ENCODE measurements at places on chromosomes 2 and 18.

GRCh38 chr2:1989216-1989615, 244.9 kb upstream of the PXDN start:
- DNase-seq: peak; percentile 17

DNA sequence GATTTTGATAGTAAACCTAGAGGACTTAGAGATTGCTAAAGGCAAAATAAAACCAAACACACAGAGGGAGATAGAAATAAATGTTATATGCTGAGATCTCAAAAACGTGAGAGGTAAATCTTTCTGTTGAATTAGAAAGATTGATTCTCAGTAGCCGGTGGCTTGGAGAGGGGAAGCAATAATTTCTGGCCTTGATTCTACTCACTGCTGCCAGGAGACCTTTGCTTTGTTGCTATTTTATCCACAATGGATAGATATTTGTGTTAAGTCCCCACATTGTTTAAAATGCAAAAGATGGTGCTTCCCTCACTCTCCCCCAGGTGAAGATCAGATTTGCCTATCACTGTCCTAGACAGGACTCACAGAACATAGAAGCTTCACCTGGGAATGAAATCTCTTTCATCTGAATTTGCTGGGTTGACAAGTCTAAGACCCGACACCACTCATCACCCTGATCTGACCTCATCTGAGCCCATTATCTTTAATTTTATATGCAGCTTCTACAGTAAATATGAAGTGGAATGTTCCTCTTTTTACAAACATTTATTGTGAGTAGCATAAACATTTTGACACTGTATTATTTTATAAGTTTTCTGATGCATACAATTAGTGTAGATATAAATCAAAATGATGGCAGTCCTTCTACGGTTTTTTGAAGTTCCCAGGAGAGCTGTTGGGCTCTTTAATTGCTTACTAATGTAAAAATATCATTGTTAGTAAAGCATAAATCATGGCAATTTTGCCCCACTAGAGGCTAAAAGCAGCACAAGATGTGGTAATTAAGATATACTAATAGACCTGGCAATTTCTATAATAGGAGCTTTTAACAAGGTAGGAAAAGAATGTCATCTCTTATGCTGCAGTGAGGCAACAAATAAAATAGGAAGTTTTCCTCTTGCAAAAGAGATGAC, 149.7 kb downstream of the DCC start:
- no peak for DNase-seq

GRCh38 chr2:11554399-11554716, 20.5 kb downstream of the GREB1 start:
- no peak for DNase-seq

DNA sequence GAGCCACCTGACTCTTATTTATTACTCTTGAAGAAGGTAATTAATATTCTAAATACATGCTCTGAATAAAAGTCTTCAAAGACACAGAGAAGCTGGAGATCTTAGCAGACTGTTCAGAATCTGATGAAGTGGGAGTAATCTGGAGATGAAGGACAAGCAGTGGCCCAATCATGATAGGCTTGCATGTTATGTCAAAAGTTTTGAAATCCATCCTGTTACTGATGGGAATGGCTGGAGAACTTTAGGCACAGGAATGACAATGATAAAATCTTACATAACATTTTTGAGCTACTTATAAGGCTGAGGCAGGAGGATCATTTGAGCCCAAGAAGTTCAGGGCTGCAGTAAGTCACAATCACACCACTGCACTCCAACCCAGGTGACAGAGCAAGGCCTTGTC, 2.4 kb upstream of the RIF1 start:
- DNase-seq: no peak

DNA sequence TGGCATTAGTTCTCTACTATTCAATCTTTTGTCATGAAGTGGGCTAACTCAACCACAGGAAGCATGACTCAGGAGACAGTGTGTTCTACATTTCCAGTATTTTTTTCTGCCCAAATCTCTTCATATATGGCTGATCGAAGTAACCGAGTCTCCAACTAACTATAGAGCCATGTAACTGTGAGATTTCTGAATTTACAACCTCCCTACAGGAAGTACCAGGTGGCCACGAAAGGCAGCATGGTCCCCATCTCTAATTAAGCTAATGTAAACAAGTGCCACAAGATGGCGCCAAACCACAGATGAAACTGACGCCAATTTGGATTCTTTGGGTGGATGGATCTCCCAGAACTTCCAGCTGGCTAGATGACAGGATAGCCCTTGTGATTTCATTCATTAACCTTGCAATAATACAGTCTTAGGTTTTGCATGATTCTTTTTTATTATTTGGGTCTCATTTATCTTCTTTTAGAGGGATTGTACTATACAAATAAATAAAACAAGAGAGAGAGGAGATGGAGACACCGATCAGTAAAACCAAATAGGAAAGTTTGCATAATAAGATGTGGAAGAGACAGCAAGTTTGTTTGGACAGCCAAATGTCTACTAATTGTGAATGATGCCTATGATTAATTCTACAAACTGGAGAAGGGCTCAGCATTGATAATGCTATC, 18.3 kb upstream of the ARHGAP15 start:
- DNase-seq: no peak

GRCh38 chr2:113834051-113834730, 55.7 kb upstream of the ACTR3 start:
- DNase-seq: no peak

- DNase-seq: peak; percentile 17
These were observed 119.0 kb downstream of the SMAD7 start for GRCh38 chr18:48831802-48832201.

DNA sequence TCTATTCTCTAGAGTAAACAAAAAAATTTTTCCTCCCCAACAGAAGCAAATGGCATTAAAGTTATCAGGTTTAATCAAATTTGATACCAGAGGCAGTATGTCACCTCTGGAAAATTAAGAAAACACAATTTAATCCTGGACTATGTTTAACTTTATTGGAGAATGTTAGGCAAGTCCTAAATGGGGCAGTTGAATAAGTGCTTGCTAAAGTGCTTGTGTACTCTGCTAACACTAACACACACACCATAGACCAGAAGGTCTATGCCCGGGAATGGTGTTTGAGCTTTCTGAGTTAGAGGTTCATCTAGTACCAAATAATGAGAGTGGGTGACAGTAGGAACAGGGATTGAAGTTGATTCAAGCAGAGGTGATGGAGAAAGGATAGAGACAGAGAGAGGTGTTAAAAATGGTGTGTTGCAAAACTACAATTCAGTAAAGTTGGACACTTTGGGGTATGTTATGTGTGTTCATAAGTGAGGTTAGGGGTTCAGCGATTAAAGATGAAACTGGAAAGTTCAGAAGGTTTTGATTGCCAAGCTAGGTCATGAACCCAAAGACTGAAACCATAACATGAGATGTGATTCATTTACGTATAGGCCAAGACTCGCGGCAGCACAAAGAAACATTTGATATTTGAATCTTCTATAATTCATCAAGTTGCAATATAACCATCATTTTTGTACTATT, 40.5 kb upstream of the PEX13 start:
- no peak for DNase-seq

DNA sequence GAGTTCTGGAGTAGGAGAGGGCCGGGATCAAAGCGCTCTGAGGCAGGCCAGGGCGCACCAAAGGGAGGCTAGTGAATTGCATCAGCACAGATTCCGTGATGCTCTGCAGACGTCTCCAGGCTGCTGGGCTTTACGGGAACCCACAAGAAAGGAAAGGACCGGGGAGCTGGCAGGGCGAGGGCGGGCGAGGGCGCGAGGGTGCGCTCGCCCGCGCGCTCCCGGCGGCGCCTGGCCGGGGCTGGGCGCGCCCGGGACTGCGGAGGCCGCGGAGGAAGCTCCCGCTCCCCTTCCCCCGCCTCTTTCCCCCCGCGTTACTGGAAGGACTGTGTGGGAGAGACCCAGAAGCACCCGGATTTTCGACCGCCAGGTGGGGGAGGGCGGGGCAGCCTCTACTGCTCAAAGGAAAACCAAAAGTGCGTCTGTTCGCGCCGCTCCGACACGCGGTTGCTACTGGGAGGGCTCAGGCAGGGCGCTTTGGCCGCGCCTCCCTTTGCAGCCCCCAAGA, 2.4 kb upstream of the FOSL2 start:
- peak; percentile 80 for DNase-seq

- no peak for DNase-seq
These were observed 8.8 kb downstream of the TMEM37 start for GRCh38 chr2:119440501-119440870.

DNA sequence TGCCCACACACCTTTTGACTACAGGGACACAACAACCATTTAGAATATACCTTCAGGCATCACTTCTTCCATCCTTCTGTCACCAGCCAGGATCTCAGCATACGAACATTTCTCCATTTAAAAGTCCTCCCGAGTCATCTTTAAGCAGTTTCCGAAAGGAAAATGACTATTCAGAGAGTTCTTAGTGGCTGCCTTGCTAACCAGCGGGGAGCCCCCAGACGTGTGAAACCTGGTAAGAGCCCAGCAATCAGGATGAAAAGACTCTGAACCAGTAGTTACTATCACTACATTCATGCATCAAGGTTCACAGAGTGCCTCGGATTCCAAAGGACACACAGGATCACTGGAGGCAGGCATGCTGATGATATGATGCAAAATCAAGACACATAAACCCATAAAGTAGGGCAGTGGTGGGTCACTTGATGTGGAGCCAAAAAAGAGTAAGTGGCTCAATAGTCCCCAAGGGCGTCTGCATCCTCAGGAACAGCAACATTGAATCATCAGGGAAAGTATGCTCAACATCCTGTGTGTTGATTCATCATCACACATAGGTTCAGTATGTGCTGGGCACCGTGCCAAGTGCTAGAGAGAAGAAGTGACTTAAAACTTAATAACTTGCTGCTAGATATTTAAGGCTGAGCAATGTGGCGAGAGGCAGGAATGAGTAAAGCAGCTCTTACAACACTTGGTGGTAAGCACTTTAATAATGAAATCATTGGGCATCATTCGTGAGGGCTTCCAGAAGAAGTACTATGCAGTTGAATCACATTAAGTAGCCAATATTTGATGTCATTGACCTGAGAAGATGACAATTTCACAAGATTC, 4.4 kb downstream of the CCL20 start:
- DNase-seq: peak; percentile 71

DNA sequence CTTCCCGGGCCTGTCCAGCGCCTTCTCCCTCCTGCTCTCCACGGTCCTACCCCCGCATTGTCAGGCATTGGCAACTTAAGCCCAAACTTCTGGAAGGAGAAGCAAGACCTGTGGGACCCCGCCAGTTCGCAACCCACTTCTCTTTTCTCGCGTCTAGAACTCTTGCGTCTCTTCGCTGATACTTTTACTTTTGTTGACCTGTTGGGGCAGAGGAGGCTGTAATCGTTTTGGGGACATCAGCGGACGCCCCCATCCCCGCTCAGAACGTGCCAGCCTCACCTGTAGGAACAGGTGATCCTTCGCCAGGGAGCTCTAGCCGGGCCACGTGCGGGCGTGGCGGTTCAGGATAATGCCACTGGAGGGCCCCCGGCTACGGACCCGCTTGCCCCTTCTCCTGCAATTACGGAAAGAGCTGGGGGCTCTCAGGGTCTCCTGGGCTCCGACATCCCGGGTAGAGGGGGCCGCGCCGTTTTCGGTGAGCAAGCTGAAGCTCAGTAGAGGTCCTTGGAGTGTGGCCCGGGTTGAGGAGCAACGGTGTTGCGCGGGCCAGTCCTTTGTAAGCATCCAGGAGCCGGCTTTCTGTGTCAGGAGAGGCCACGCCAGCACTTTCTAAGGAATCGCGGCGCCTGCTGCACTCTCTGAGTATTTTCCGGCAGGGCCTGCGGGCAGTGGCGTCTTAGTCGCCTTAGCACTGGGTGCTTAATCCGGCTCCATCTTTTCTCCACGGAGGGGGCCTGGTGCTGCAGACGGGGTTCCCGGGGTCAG, 1.6 kb downstream of the MTCL1 start:
- DNase-seq: peak; percentile 54

DNA sequence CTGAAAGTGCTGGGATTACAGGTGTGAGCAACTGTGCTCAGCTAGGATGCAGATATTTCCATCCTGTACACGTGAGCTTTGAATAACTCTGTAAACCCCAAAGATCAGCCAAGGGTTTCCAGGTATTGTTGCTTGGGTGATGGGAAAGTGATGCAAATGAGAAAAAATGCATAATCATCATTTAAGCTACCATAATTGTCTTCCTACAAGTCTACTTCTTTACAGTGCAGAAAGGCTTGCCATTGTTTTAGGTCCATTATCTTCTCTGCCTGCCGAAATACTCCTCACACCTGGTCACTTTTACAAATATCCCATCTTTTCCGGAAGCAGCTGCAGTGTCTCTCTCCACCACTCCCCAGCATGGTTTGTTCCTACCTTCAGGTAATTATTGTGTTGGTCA, 259.8 kb upstream of the CCDC68 start:
- DNase-seq: no peak

GRCh38 chr2:207341112-207341750, 175.5 kb upstream of the KLF7 start:
- no peak for DNase-seq

- no peak for DNase-seq
These were observed 20.0 kb downstream of the AQP12B start for GRCh38 chr2:240662681-240663080.

DNA sequence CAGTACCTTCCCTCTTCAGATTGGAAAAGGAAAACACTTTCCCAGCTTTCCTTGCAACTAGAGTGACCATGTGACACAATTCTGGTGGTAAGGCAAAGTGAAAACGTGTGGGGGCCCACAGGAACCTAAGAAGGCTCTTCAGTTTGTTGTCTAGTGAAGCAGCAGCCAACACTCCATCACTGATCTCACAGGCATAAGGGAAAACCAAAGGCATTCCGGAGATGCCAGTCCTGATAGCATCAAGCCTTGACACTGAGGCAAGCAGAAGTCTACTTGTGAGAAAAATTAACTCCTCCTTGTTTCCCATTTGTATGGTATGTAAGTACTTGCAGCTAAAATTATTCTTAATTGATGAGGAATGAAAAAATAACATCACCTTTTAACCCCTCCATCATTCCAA, 88.3 kb downstream of the ETAA1 start:
- no peak for DNase-seq

DNA sequence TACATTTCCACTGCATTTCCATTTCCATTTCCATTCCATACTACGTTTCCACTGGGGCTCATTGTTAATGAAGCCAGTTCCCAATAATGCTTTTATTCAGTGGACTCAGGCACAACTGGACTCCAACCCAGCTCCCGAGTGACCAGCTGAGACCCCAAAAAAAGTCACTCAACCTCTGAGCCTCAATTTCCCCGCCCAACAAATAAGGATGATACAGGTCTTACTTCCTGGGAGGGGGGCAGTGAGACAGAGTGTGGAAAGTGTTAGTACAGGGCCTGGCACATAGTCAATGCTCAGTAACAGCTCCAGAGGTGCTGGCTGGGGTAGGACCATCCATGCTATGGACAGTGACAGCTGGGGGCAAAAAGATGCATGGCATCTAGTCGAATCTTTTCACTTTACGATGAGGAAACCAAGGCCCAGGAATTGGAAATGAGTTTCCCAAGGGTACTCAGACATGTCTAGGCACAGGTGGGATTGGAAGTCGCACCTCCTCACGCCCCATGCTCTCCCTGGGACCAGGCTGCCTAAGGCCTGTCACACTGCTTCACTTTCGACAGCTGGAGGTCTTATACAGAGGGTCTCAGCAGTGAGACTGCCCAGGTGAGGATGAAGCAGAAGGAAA, 226.5 kb downstream of the ANAPC1 start:
- no peak for DNase-seq

Data from mesothelial cell of epicardium (in vitro differentiated cells).